ENCODE measurements at places on chromosomes 11 and 22.
A peak's percentile ranks its signal among the peaks of the same experiment; 100 is the strongest.

DNA sequence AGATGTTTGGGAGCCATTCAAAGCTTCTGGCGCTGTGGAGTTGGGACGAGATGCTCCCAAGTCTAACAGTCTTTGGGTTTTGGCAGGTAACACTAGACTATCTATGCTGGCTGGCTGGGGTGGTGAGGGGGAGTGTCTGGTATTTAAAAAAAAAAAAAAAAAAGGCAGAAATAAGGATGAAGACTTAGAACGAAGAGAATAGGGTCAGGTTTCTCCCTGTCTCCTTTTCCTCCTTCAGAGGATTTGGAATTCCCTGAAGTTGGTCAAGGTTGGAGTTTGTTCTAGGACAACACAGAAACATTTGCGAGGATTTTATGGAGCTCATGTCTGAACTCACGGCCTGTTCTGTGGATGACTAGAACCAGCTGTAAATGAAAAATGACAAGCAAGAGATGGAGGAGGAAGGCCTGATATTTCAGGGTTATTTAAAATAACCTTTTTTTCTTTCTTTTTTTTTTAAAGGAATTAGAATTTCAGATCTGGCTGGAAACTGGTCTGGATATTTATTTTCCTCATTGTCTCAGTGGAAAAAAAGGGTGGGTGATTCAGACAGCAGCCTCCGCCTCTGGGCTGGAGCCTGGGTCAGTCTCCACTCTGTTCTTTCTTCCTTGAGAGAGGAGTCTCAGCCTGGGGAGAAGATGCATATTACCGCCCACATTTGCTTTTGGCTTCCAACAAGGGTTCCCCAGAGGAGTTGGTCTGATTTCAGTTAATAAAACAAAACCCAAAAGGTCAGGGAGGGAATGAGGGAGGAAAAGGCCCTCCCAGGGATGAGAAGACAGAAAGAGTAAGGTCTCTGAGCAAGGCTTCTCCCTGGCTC, 80.1 kb downstream of the USP35 start:
- DNase-seq = no peak

GRCh38 chr11:57476047-57476756, 15.9 kb downstream of the RTN4RL2 start:
- DNase-seq = peak; percentile 44

- DNase-seq = no peak
These were observed 72.9 kb upstream of the CD44 start for GRCh38 chr11:35066030-35066429.

DNA sequence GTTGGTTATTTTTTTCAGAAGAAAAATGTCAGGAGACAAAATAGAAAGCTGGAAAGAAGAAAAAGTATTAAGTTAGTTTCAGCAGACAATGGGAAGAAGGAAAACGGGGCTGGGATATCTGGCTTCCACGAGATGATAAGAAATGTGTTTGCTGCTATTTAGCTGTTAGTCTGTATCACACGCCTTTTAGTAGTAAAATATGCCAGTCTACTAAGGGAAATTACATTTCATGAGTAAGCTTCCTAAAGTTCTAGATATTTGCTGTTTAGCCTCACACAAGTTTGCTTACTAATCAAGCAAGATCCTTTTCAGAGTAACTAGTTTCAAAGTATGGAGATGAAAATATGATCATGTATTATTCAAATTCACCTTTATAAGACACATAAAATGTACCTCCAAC, 1.5 kb downstream of the OR51B4 start:
- no peak for DNase-seq

- no peak for DNase-seq
These were observed 20.1 kb downstream of the POU2F3 start for GRCh38 chr11:120259988-120260565.

Measured in activated naive CD4-positive, alpha-beta T cell treated with anti-CD3 and anti-CD28 coated beads, Interleukin-2, amount 50 U/mL, for 16 hours (primary cell).